Psoas muscle (tissue), 8 donors: ENCODE measurements at places on chromosomes 13 and 19. TPM values are rescaled to one million over a fixed set of nuclear protein-coding genes. Genes with fewer than 3 reads are reported as not detected.

DNA sequence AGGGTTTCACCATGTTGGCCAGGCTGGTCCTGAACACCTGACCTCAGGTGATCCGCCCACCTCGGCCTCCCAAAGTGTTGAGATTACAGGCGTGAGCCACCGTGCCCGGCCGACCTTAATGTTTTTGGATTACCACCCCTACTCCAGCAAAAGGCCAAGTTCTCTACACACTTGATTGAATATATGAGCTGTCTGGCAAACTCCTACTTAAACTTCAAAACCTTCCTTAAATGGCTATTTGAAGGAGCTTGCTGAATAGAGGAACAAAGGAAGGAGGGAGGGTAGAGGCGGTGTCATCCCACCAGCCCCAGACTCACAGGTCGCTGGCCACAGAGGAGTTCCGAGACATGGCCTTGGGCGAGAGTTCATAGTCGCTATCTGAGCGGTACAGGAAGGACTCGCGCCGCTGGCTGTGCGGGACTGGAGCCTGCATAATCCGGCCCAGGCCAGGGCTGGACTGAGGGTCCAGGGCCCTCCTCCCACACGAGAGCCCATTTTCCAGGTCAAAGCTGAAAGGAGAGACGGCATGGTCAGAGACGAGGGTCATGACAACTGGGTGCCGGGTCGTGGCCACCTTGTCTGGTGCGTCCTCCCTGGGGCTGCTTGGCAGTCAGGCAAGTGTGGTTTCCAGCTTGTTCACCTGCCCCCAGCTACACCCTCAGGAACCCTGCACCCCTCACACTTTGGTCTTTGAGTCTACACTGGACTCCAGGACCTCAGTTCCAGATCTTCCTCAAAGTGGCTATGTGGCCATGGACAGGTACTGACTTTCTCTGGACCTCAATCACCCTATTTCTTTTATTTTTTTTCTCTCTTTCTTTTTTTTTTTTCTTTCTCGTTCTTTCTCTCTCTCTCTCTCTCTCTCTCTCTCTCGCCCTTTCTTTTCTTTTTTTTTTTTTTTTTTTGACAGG lies 4.2 kb downstream of the PDE4C start:
- no peak for DNase-seq

- DNase-seq: no peak
Observed at GRCh38 chr13:63085851-63086250, 1670.2 kb upstream of the PCDH20 start.

GRCh38 chr19:53531457-53531856 lies 6.5 kb upstream of the ZNF331 start:
- no peak for DNase-seq

- DNase-seq: no peak
Observed at GRCh38 chr13:113860665-113861432, 3.0 kb downstream of the GAS6 start.

DNA sequence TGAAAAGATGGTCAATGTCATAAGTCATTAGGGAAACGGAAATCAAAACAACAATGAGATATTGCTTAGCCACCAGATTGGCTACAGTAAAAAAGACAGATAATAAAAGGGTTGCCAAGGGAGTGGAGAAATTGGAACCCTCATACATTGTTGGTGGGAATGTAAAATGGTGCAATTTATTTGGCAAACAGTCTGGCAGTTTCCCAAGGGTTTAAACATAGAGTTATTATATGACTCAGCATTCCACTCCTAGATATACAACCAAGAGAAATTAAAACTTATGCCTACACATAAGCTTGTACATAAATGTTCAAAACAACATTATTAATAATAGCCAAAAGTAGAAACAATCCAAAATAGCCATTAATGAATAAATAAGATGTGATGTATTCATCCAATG lies 9.9 kb upstream of the ZNF227 start:
- no peak for DNase-seq

Gene ZNF99
- not detected for total RNA-seq

Gene ZNF69
- 1.2 TPM for total RNA-seq

Gene ANGPTL4
- total RNA-seq: 42.5 TPM
